ENCODE measurements at places on chromosomes 3 and 15.

GRCh38 chr3:59766200-59766872 is 716.5 kb upstream of the CFAP20DC start:
- peak overlapping the region; percentile 27 for H3K27ac ChIP-seq
- no peaks in the 10 kb centered on the region for H3K27me3 ChIP-seq
- H3K4me3 ChIP-seq = no peak overlapping the region
- H3K36me3 ChIP-seq = no peaks in the 10 kb centered on the region
- H3K4me1 ChIP-seq = no peaks in the 10 kb centered on the region

DNA sequence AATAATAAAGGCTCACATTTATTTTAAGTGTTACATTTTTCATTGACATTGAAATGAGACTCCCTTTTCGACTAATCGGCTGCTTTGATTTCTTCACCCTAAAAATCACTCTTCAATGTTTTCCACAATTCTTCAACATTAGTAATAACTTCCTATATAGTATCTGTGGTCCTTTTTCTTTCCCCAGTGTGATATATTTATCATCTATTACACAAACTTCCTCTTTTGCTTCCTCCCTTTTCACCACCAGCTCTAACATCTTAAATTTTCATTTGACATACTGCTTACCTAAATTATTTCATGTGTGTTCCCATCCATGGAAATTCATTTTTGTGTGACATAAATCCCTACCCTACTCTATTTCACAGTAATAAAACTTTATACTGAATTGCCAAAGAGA is 244.4 kb downstream of the TIGIT start:
- no peaks in the 10 kb centered on the region for H3K36me3 ChIP-seq
- no peak overlapping the region for H3K4me3 ChIP-seq
- DNase-seq = no peak
- H3K27me3 ChIP-seq = no peaks in the 10 kb centered on the region
- no peak overlapping the region for H3K27ac ChIP-seq

DNA sequence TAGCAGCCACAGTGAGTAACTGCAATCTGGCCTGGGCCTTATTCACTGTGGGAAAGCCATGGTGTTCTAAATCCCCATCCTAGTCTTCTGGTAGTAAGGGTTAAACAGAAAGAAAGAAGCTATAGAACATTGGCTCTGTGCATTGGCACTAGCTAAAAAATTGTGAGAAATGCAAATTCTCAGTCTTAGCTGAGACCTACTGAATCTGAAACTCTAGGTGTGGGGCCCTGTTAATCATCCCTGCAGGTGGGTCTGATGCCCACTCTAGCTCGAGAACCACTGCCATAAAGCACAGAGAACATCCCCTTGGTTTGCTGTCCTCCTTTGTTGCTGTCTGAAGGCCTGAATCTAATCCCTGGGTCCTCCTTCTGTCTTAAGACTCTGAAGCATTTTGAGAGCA is 59.3 kb downstream of the MEIS2 start:
- H3K4me3 ChIP-seq = no peak overlapping the region
- H3K27ac ChIP-seq = no peak overlapping the region
- H3K27me3 ChIP-seq = no peaks in the 10 kb centered on the region
- peaks cover 6% of the 10 kb centered on the region for H3K4me1 ChIP-seq
- no peak for DNase-seq

- H3K27ac ChIP-seq = no peak overlapping the region
- H3K4me3 ChIP-seq = no peak overlapping the region
- no peaks in the 10 kb centered on the region for H3K27me3 ChIP-seq
- DNase-seq = peak; percentile 67
- peaks cover 11% of the 10 kb centered on the region for H3K4me1 ChIP-seq
Measured at GRCh38 chr15:76576523-76577279, 240.1 kb downstream of the ISL2 start.

DNA sequence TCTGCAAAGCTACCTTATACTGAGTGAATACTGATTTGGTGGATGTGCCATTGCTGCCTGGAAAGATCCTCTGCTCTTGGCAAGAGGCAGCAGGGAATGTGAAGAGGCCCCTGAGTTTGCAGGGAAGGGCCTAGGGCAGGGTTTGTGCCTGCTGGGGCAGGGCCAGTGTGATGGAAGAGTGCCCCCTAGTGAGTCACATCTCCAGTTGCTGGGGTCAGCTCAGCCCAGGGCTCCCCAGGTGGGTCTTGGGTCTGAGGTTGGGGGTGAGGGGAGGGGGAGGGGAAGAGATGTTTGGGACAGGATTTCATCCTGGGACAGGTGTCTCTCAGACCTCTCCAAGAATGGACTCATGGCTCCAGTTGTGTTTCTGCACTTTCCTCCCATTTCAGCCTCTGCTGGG is 4.1 kb upstream of the AMOTL2 start:
- no peaks in the 10 kb centered on the region for H3K36me3 ChIP-seq
- H3K27ac ChIP-seq = no peak overlapping the region
- peak; percentile 82 for DNase-seq
- peaks cover 27% of the 10 kb centered on the region for H3K4me1 ChIP-seq
- H3K27me3 ChIP-seq = no peaks in the 10 kb centered on the region
- no peak overlapping the region for H3K4me3 ChIP-seq

Data from vagina (tissue), 2 donors.